ENCODE measurements at places on chromosomes 5 and 9.

DNA sequence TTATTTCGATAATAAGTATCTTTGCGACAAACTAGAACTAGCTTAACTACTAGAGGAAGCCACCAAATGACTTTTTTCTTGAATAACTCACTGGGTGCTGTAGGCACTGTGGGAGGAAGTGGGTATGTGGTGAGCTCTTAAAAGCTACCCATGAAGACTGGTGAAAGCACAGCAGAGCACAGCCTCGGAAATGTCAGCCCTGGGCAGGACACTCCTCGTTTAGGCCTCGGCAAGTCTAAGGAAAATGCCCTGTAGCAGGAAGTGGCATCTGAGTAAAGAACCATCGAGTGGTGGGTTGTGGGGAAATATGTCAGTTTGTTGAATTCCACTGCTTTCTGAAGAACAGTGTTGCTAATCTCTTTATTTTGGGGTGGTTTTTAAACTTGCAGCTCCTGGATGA lies 44.0 kb upstream of the NCS1 start:
- DNase-seq: no peak

GRCh38 chr5:10144040-10144439 lies 105.6 kb downstream of the ATPSCKMT start:
- no peak for DNase-seq

DNA sequence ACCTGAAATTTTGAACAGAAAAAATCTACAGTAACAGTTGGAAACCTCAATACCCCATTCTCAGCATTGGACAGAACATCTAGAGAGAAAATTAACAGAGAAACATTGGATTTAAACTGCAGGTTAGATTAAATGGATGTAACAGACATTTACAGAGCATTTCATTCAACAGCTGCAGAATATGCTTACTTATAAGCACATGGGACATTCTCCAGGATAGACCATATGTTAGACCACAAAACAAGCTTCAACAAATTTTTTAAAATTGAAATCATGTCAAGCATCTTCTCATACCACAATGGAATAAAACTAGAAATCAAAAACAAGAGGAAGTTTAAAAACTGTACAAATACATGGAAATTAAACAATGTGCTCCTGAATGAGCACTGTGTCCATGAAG lies 316.3 kb downstream of the FAM170A start:
- no peak for DNase-seq

GRCh38 chr9:130947618-130948140 lies 8.6 kb upstream of the FIBCD1 start:
- no peak for DNase-seq

DNA sequence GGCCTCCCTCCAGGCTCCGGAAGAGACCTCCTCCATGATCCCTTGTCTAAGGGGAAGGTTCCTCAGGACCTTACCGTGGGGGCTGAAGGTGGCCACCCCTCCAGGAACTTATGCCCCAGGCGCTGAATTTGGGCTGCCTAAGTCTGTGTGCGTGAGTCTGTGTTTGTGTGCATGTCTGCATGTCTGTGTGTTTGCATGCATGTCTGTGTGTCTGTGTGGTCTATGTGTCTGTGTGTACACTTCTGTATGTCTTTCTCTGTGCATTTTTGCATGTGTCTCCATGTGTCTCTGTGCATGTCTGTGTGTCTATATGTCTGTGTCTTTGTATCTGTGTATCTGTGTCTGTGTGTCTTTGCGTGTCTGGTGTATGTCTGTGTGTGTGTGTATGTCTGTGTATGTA lies 20.5 kb downstream of the ABO start:
- no peak for DNase-seq

- no peak for DNase-seq
Observed at GRCh38 chr9:110900456-110900855, 137.8 kb downstream of the LPAR1 start.

Data from renal cortex interstitium (tissue), 15 donors.